Smooth muscle cell of the pulmonary artery (primary cell): ENCODE measurements at places on chromosomes 5 and 9. TPM values are rescaled to one million over a fixed set of nuclear protein-coding genes. Genes with fewer than 3 reads are reported as not detected.

NDUFA8 gene
- 27.7 and 37.6 TPM in 2 replicates for total RNA-seq

DPM2 gene
- 11.1 and 12.9 TPM in 2 replicates for total RNA-seq

DYNC2I2 gene
- total RNA-seq: 35.8 and 43.4 TPM in 2 replicates

LCP2 gene
- total RNA-seq: not detected in 2 replicates

GDNF gene
- total RNA-seq: 0.13 and 0.69 TPM in 2 replicates

IDNK gene
- 4.0 and 4.1 TPM in 2 replicates for total RNA-seq
